ENCODE measurements at places on chromosomes 2 and 18.

DNA sequence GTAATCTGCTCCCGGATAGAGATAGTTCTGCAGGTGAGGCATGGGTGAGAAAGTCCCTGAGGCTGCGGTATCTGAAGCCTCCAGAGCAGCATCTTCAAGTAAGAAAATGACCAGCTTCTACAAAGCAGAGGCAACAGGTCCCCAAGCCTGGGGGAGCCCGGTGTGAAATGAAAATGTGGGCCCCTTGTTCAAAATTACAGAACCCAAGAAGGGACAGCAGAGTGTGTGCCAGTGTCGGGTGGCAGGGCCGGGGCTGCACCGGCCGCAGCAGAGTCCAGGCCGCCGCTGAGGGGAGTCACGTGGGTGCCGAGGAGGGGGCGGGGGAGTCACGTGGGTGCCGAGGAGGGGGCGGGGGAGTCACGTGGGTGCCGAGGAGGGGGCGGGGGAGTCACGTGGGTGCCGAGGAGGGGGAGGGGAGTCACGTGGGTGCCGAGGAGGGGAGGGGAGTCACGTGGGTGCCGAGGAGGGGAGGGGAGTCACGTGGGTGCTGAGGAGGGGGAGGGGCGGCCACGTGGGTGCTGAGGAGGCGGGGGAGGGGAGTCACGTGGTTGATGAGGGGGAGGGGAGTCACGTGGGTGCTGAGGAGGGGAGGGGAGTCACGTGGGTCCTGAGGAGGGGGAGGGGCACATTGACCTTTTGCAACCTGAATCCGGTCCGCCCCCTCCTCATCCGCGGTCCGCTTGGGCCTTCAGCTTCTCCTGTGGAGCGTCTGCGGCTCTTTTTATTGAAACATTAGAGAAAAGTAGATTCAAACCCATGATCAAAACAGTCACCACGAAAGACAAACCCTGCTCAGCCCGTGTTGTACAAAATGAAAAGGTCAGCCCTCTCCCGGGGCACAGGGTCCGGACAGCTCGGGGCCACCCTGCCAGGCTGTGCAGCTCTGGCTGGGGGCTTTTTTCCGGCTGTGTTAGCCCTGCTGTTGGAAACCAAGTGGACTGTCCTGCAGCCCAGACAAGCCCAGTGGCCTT is 10.4 kb downstream of the COLEC11 start:
- DNase-seq: peak; percentile 58

DNA sequence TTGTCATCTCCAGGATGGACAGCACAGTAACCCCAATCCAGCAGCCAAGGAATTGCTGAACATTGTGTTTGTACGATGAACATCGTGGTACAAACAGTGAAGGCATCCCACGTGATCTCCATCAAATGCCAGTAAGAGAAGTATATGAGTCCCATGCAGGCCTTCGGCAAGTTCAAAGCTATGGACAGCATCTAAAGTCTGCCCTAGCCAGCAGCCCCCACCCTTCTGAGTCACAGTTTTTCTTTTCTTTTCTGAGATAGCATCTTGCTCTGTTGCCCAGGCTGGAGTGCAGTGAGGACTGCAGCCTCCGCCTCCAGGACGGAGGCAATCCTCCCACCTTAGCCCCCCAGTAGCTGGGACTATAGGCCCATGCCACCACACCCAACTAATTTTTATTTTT is 71.0 kb upstream of the SRD5A2 start:
- DNase-seq: no peak

GRCh38 chr2:188519136-188519535 is 227.5 kb downstream of the GULP1 start:
- DNase-seq: no peak

- no peak for DNase-seq
Measured at GRCh38 chr2:199452260-199452990, 5.3 kb downstream of the SATB2 start.

DNA sequence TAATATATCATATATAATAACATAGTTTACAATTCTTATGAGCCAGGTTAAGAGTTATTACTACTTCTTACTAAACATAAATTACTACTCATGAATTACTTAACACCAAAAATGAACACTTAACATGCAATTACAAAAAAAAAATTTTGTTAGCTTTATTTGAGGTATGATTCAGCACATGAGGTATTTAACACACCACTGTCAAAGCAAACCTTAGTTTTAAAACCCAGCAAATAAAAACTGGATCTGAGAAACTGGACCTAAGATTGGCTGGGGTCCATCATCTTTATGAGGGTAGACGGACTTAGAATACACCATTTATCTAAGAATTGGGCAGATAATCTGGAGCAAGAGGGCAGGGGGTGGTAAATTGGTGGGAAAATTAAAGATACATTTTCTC is 81.8 kb upstream of the CREB1 start:
- no peak for DNase-seq

DNA sequence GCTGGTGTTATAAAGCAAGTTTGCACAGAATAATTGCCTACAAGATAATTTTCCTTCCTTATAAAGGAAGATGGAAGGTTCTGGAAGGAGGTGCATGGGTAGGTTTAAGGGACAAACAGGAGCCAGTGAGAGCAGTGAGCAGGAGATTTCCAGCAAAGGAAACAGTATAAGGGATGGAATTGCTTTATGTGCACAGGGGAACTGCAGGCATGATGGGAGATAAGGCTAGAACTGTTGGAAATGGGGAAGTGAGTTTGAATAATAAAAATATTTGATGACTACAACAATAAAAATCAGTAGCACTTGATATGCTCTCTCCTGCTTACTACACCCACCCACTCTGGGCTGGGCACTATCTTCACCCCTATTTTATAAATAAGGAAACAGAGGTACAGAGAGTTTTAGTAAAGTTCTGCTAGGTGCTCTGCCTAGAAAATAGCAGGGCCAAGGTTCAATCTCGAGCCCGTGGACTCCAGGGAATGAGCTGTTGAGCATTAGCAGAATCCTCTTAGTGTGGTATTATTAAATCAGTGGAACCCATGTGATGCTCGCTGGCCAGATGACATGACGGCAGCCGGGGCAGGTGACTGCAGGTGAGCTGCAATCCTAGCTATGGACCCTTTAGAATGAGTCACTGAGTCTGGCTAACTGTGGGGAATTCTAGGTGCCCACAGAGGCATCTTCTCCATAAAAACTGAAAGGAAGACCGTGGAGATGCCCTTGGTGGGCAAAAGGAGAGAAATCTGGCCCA is 302.5 kb downstream of the PIEZO2 start:
- DNase-seq: no peak

- no peak for DNase-seq
Measured at GRCh38 chr2:88006912-88007439, 9.4 kb downstream of the RNU2-63P start.

GRCh38 chr18:80086281-80086680 is 22.8 kb upstream of the ADNP2 start:
- DNase-seq: no peak

- no peak for DNase-seq
Measured at GRCh38 chr18:55552526-55553189, 35.3 kb downstream of the TCF4 start.

- no peak for DNase-seq
Measured at GRCh38 chr2:52115750-52116149, 1083.8 kb upstream of the NRXN1 start.

GRCh38 chr2:170157025-170157684 is 20.8 kb upstream of the MYO3B start:
- DNase-seq: no peak

DNA sequence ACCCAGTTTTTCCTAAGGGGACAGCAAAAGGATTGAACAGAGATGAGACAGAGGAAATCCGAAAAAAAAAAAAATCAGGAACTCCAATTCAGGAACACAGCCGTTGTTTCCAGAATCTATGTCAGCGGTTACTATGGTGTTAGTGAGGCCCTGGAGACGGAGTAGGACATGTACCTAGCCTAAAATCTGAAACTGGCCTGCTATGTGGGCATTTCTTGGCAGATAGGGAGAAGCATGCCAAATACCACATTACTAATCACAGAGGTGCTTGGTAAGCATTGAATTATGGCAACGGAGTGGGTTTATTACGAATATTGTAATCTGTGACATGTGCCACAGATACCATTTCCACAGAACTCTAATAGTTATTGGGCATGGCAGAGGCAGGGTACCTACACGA is 530.6 kb downstream of the CCDC85A start:
- no peak for DNase-seq

DNA sequence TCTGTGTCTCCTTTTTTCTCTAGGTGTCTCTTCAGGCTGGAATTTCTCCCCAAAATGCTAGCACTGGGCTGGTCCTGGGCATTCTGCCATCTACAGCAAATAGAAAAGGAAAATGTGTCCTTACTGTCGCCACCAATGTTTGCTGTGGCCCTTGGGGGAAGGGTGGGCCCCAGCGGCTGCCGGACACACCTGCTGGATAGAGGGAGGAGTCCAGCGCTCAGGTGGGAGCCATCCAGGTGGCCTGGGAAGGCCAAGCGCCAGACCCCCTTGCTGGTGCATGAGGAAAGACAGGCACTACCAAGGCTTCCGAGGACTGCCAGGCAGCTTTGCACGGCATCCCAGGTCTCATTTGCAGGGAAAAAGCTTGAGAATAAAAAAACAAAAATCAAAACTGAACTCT is 147.7 kb upstream of the GATA6 start:
- DNase-seq: no peak

DNA sequence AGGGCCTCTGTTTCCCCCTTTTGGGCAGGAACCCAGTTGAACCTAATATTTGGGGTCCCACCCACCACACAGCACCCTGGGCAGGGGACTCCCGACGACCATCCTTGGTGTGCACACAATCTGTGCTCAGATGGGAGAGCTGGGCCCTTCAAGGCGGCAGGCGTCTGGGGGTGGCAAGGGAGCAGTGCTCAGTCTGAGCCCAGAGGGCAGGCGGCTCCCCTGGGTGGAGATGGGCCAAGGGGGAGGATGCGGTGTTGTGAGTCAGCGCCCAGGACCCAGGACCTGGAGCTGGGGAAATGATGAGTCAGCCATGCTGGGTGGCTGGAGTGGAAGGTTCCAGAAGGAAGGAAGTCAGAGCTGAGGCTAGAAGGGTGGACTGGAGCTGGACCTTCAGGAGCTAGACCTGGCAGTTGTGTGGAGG is 3.8 kb downstream of the PROM2 start:
- DNase-seq: no peak

- no peak for DNase-seq
Measured at GRCh38 chr18:44245019-44245418, 435.7 kb upstream of the SETBP1 start.

DNA sequence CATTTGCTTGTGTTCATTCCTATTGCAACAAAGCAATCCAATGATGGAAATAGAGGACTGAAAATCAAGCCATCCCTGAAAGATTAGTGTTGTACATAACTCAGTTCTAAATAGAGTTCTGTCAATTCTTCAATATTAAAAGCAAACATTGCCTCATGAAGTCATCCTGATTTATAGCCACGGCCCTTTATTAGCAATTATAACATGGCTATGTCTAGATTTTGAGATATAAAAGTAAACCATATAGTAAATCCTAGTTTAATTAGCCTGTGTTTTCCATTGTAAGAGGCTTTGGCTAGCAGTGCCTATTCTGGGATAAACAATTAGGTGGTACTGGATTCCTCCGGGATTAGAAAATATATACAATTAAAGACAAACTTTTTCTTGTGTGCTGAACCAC is 33.2 kb upstream of the VIT start:
- no peak for DNase-seq

GRCh38 chr18:51107082-51107481 is 77.1 kb downstream of the SMAD4 start:
- no peak for DNase-seq

DNA sequence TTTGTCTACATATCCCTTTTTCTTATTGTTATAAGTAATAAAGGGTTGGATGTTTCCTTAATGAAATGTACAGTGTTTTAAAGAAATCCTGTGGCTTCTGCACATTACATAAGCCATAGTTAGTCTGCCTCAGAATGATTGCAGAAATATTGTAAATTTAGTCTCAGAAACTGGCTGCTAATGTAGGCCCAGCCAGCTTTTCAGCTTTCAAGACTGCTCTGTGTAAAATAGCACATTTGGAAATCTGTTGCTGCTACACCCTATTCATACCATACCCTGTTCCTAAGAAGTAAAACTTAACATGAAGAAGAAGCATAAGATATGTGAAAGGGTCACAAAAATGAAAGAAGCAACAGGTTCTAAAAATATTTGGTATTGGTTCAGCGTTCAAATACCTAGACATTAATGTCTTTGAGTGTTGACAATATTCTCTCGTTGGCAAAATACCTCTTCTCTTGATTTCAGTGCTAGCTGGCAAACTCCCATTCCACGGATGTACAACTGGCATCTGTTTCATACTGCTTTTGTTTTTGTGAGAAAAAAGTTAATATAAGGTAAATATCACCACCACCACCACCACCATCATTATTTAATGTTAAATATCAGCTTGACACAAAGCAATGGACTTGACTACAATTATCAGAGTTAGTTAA is 19.2 kb upstream of the NCKAP1 start:
- no peak for DNase-seq

DNA sequence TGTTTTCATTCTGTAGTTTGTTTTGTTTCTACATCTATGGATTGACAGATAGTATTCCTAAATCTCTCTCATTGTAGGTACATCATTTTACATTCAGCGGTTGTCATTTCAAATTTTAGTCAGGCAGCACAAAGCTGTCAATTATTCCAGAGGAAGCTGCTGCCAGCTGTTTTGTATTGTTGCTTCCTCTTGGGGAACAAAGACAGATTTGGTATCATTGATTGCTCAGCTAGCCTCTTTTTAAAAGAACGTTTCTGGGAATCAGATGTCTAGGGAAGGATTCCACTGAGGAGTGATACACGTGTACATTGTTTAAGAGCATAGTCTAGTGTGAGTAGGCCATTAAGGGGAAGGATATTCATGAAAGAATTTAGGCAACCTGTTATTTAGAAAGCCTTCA is 145.8 kb downstream of the AGPS start:
- DNase-seq: no peak

DNA sequence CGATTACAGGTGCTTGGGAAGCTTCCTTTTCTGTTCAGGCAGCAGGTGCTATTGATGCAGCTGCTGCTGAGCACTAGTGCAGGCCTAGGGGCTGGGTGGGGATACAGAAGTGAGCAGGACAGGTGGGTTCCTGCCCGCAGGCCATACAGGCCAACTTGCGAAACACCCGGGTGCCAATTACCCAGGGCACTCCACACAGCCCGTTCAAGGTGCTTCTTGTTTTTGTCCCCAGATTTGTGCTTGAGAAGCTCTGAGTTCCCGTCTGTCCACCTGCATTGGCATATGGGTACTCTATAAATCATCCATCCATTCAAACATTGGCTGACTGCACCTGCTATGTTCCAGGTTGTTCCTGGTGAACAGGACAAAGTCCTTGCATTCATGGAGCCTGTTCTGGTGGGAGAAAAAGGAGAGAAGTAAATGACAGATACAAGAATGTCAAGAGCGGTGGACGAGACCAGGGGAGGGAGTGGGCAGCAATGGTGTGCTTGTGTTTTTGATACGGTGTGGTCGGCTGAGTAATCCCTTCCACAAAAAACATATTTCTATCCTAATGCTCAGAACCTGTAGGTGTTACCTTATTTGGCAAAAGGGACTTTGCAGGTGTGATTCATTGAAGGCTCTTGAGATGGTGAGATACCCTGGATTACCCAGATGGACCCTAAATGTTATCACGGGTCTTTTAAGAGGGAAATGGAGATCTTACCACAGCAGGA is 31.4 kb downstream of the SH3BP4 start:
- DNase-seq: peak; percentile 35

GRCh38 chr18:55634545-55634944 is 46.6 kb upstream of the TCF4 start:
- no peak for DNase-seq
